Activated CD8-positive, alpha-beta memory T cell treated with anti-CD3 and anti-CD28 coated beads, Interleukin-2, amount 50 U/mL, for 4 hours (primary cell): ENCODE measurements at places on chromosomes 7 and 10.

DNA sequence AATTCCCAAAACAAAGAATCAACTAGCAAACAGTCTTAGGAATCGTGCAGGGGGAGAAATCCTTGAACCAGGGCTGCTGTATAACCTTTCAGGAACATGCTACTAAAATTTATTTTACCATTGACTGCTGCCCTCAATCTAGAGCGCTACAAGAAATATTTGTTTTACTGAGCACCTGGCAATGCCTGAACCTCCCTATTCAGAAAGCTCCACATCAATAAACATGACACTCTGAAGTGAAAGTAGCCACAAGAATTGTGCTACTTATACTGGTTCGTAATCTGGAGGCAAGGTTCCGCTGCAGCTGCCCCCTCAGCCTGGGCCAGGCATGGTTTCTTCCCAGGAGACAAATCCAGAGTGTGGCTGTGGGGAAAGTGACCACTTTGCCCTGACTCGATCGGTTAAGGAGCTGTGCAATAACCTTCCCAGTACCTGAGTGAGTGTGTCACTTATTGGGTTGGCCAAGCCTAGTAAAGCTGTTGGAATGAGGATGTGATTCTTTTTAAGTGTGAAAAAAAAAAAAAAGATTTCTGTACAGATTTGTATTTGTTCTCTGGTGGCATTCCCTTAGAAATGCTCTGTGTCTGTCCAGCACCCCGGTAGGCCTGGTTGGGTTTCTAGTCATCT lies 7.7 kb downstream of the VWA2 start:
- no peak for DNase-seq

DNA sequence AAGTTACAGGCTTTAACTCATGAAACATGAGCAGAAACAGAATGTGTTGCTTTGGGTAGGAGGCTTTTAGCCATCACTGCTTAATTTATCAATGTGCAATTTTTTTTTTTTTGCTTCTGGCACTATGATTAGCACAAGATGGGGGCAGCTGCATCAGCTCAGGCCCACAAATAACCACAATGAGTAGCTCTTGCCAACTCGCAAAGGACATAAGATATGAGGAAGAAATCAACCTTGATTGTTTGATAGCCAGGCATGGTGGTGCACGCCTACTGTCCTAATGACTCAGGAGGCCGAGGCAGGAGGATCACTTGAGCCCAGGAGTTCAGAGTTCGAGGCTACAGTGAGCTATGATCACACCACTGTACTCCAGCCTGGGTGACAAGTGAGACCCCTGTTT lies 12.3 kb downstream of the NOD1 start:
- DNase-seq: no peak

GRCh38 chr7:25408012-25408687 lies 179.9 kb upstream of the NPVF start:
- DNase-seq: no peak

DNA sequence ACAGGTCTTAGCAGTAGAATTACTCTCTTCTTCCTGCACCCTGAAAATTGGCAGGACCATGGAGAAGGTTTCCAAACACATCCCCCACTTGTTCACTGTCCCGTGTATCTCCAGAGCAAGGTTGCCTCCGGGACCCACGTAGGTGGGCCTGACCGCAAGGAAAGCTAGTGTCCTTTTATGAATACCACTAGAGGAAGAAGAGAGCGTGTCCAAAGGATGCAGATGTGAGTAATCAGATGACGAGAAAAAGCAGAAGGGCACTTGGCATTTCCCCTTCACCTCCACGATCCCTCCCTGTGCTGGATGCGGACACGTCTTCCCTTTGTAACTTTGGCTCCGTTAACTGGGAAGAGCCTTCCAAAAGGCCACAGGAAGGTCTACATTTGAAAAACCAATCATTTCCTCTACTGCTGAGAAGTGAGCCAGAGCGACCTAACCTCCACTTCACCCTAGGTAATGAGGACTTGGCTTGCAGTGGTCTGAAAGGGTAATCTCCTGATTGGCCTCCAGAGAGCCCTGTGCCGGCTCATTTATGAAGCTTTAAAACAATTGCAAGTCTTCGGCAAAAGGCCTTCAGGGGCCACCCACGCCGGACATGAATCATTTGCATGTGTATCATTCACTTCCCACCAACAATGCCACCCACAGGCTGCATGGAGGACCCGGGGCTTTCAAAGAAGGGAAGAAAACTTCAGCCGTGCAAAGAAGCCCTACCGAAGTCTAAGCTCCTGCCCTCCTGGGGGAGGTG lies 55.4 kb downstream of the LYZL1 start:
- DNase-seq: no peak

DNA sequence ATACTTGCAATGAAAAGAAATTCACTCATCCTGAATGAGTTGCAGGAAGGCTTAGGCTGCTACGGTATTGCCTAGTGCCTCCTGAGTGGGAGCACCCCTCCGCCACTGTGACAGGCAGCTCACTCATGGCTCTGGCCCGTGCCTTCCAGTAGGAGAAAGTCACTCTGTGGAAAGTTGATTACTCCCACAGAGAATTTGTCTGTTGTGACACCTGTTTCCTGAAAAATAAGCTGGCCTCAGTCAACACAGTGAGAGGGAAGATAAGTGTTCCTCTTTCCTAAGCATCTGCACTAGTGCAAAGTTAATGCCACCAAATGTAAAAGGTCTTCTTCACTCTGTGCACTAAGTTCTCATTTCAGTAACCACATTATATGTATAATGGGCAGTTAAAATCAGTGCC lies 158.8 kb upstream of the INHBA start:
- no peak for DNase-seq

DNA sequence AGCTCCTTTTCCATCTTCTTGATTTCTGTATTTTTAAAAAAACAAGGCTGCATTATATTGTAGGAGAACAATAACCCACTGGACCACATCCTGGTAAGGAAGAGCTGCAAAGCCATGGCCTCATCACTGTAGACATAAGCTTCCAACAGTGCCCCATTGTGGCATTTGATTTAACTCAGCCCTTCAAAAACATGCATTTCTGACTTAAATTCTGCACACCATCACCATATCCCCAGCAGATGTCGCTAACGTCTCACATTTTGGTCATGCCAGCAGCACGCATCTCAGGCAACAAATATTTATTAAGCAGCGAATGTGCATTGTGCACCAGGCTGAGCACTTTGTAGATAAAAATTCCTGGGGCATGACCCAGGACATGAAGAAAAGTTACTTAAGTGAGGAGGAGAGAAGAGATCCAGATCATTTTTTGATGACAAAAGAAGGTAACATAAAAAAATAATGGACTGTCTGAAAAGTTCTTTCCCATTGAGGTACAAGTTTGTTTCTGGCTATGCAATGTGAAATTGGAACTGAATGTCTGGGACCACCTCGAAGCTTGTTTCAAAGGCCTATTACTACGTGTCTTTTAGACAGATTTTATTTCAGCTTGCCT lies 164.6 kb upstream of the CDCA7L start:
- DNase-seq: peak; percentile 55

DNA sequence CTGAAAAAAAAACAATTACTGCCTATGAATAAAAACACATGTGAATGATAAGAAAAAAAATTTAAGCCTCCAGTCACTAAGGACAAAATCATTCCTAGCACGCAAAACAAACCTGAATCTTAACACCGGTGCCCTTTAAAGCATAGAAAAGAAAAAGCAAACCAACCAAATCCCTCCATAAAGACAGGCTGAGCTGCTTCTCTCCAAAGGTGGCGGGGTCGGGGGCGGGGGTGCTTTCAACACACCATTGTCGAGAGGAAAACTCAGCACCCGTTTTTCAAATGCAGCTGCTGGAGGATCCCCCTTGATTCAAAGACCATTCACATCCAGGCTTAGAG lies 1.4 kb downstream of the ST8SIA6 start:
- no peak for DNase-seq

GRCh38 chr10:48790457-48791044 lies 105.9 kb downstream of the WDFY4 start:
- DNase-seq: no peak

DNA sequence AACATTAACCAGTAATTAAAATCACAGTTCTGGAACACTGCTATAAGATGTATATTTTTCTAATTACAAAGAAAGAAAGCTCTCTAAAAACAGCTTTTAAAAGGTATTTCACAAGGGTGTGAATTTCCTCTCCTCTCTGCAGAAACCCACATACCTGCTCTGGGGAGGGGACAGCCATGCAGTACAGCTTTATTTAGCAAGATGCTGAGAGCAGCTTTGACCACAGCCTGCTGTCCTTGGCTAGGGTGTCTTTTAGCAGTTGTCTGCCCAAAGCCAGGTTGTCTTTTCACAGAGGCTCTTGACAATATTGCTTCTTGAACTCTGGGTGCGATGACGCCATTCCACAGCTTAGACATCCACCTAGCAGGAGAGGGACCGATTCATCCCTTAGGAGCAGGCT lies 148.3 kb downstream of the CTTNBP2 start:
- no peak for DNase-seq

- no peak for DNase-seq
These were observed 28.9 kb upstream of the SAMD9L start for GRCh38 chr7:93176992-93177580.

DNA sequence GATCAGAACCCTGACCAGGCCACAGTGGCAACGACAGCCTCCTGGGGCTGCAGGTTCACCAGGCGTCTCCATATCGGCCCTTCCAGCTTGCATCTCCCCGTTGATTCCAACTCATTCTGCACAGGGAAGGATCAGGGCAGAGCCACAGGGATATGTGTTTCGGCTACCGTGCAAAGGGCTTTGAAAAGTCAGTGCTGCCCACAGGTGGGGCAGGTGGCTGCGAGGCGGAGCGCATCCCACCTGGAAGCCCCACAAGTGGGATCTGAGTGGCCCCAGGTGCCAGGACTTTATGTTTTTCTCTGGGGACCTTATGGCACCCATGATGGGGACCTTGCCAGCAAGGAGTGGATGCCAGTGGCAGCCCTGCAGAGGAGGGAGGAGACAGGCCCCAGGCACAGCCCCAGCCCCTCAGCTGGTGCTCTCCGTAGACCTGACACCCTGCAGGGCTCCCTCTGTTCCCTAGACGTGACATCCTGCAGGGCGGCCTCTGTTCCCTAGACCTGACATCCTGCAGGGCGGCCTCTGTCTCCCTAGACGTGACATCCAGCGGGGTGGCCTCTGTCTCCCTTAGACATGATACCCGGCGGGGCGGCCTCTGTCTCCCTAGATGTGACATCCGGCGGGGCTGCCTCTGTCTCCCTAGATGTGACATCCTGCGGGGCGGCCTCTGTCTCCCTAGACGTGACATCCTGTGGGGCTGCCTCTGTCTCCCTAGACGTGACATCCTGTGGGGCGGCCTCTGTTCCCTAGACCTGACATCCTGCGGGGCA lies 189.4 kb downstream of the ELFN1 start:
- DNase-seq: no peak

- DNase-seq: no peak
These were observed 61.3 kb downstream of the MICU1 start for GRCh38 chr10:72564596-72564995.

DNA sequence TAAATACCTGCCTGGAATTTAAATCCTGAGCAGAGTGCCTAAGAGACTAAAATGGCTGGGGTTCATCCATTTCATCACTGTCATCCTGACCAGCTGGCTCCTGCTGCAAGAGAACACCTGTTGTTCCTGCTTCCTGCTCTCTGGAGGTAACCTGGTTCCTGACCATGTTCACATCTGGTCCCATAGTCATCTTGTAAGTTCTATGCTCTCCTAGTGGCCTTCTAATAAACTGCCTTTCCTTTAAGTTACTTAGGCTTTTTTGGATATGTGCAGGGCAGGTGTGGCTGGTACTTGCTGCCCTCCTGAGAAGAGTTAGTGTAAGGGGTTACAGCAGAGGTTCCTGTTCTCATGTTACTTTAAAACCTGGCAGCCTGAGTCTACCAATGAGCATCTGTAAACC lies 80.0 kb downstream of the NRCAM start:
- DNase-seq: no peak
